ENCODE measurements at places on chromosomes 7 and 10. TPM values are rescaled to one million over a fixed set of nuclear protein-coding genes. Genes with fewer than 3 reads are reported as not detected.

DNA sequence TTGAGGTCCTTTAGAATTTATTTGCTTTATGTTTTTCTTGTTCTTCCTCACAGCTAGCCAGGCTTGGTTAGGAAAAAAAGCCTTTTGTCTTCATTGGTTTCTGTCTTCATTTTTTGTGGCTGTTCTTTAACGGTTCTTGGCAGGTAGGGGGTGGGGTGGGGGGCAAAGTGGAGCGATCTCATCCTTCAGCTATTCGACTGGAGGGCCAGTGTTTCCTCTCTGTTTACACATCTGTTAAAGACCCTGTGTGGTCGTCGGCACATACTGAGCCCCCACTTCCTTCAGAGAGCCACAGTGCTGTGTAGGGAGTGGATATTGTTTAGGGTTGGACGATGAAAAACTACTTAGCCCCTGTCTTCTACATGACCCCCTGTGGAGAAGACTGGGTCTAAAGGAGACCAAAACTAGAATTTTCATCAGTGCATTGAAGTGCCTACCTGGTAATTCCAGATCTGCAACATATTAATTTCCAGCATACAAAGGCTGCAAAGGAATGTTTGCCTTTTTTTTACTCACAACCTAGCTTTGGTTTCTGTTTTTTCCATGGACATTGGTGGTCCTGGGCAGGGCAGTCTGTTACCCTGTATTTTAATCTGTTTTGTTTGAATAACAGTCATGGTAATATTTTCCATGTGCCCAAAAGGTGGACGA, 29.0 kb downstream of the PRPF18 start:
- no peaks in the 10 kb centered on the region for H3K27me3 ChIP-seq
- no peak for DNase-seq
- H3K36me3 ChIP-seq: peaks cover 26% of the 10 kb centered on the region
- H3K4me1 ChIP-seq: no peaks in the 10 kb centered on the region

DNA sequence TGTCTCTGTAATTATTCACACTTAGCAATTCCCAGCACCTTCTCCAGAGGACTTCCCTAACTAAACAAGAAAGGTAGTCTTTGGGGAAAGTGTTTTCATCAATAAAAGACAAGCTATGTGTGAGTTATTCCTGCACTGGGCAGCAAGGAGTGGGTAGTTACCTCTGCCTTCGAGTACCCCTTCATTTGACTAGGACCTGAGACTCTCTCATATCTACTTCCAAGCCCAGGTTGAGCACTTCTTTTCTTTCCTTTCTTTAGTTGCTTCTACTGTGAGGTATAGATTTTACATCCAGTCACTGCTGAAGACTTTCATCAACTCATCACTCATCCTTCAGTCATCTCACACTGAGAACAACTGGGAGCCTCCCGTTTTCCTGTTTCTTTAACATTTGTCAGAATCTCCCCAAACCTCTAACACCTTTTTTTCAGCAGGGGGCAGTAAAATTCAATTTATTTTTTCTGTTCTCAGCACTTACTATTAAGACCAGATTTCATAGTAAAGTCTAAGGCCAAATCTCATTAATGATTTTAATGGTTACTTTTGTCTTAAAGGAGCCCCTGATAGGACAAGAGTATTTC, 80.1 kb upstream of the PRSS1 start:
- no peaks in the 10 kb centered on the region for H3K36me3 ChIP-seq
- H3K27ac ChIP-seq: no peak overlapping the region
- no peak overlapping the region for H3K4me3 ChIP-seq
- no peaks in the 10 kb centered on the region for H3K27me3 ChIP-seq
- no peaks in the 10 kb centered on the region for H3K4me1 ChIP-seq

DNA sequence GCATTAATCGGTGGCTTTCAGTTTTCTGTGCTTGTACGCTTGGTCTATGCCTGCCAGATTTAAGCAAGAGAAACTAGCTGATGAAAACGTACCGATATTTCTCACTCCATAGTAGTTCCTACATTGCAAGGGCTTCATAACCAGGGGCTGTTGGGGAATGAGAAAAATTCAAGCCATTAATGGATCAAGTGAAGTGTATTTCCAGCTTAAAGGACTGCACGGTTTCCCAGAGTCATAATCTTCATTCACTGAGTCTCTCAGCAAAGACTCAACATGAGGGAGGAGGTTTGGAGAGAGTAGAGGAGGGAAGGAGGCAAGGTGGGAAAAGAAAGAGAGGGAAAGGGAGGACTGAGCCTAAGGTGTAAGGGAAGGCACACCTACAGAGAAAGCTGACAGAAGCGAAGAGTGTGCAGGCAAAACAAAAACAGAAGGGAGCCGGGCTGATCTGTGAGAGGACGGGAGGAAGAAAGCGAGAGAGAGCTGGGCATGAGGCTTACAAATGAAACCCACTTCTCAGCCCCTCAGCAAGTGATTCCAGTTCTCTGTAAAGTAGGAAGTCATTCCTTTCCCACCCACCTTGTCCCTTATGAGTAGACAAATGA, 625 bp downstream of the GIMAP2 start:
- peak; percentile 18 for DNase-seq
- H3K27ac ChIP-seq: peak overlapping the region; percentile 47
- H3K4me1 ChIP-seq: no peaks in the 10 kb centered on the region

GRCh38 chr7:12686891-12687717, at the start of gene ARL4A:
TSS of gene ARL4A (plus strand) at chr7:12687633. CDS start at chr7:12688255, 622 bp downstream.
- peak within 1 kb of the TSS; percentile 96 for H3K27ac ChIP-seq
- no peaks in the 10 kb centered on the region for H3K27me3 ChIP-seq
- no peaks in the 10 kb centered on the region for H3K36me3 ChIP-seq
- peak within 1 kb of the TSS; percentile 60 for H3K4me3 ChIP-seq
- DNase-seq: peak; percentile 100
- no peaks in the 10 kb centered on the region for H3K4me1 ChIP-seq

- DNase-seq: peak; percentile 49
- no peaks in the 10 kb centered on the region for H3K36me3 ChIP-seq
- no peaks in the 10 kb centered on the region for H3K4me1 ChIP-seq
- no peaks in the 10 kb centered on the region for H3K27me3 ChIP-seq
- H3K4me3 ChIP-seq: peak overlapping the region; percentile 49
- peak overlapping the region; percentile 73 for H3K27ac ChIP-seq
Observed at GRCh38 chr10:17616403-17617030, 657 bp downstream of the HACD1 start.

DNA sequence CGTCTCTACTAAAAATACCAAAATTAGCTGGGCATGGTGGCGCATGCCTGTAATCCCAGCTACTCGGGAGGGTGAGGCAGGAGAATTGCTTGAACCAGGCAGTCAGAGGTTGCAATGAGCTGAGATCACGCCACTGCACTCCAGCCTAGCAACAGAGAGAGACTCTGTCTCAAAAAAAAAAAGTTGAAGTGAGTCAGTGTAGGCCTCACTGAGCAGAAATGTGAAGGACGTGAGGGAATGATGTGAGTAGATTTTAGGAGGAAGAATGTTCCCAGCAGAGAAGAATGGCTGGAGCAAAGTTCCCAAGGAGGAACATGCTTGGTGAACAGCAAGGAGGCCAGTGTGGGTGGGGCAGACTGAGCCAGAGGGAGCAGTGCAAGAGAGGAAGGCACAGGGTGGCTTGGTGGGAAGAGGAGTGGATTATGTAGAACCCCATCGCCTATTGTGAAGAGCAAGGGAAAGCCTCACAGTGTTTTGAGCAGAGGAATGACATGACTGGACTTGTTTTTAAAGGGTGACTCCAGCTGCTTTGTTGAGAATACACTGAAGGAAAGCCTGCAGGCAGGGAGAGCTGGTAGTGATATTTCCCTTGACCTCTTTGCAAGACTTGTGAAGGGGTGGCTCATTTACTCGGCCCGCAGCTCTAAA, 708.7 kb downstream of the SUGCT start:
- H3K27ac ChIP-seq: no peak overlapping the region
- H3K27me3 ChIP-seq: no peaks in the 10 kb centered on the region
- H3K4me1 ChIP-seq: no peaks in the 10 kb centered on the region

The LIPK gene
- not detected for polyA plus RNA-seq

- H3K4me3 ChIP-seq: no peak overlapping the region
- no peaks in the 10 kb centered on the region for H3K27me3 ChIP-seq
- H3K36me3 ChIP-seq: no peaks in the 10 kb centered on the region
- peaks cover 10% of the 10 kb centered on the region for H3K4me1 ChIP-seq
Observed at GRCh38 chr7:107890493-107890961, 456 bp upstream of the DLD start.

The CALHM3 gene
- polyA plus RNA-seq: not detected

- peaks cover 9% of the 10 kb centered on the region for H3K36me3 ChIP-seq
- DNase-seq: no peak
- no peaks in the 10 kb centered on the region for H3K27me3 ChIP-seq
- H3K27ac ChIP-seq: no peak overlapping the region
- no peak overlapping the region for H3K4me3 ChIP-seq
Observed at GRCh38 chr10:116632596-116633215, 12.0 kb downstream of the PNLIPRP2 start.

DNA sequence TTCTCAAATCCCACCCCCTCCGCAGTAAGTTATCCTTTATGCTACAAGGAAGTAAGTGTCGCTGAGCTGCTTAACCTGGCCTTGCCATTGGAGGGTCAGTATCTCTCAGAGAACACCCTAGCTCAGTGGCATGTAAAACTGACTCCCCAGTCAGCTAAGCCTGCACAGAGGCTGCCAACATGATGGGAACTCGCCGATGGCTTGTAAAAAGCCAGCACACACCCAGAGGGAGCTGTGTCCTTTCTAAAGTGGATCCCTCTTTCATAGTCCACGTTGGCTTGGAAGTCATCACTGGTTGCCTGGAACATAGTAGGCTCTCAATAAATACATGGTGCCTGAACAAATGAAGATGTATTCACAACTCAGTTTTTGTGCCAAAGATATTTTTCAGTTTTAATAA, 249.1 kb upstream of the YAE1 start:
- no peak overlapping the region for H3K27ac ChIP-seq
- no peak for DNase-seq
- H3K4me1 ChIP-seq: no peaks in the 10 kb centered on the region
- H3K36me3 ChIP-seq: no peaks in the 10 kb centered on the region
- H3K4me3 ChIP-seq: no peak overlapping the region
- H3K27me3 ChIP-seq: no peaks in the 10 kb centered on the region

The INMT gene
- 1.1 TPM for polyA plus RNA-seq

The TFR2 gene
- 1.3 TPM for polyA plus RNA-seq

The ELN gene
- 1.3 TPM for polyA plus RNA-seq

DNA sequence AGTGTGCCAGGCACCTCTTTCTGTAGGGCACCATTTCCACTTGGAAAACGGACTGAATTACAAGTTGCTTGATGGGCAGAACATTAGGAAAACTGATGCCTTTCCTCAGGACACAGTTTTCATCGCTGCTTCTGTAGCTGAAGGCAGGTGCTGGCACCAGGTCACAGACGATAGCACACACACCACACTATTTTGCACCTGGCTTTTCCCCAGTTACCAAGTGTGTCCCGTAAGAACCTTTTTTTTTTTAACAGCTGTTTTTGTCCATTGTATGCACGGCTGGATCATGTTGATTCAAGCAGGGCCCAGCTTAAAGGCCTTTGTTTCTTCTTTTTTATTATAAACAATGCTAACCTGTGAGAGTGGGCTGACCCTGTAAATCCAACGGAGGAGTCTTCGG, 1.3 kb upstream of the GET4 start:
- H3K27me3 ChIP-seq: no peaks in the 10 kb centered on the region
- DNase-seq: no peak
- no peak overlapping the region for H3K4me3 ChIP-seq
- no peaks in the 10 kb centered on the region for H3K4me1 ChIP-seq

DNA sequence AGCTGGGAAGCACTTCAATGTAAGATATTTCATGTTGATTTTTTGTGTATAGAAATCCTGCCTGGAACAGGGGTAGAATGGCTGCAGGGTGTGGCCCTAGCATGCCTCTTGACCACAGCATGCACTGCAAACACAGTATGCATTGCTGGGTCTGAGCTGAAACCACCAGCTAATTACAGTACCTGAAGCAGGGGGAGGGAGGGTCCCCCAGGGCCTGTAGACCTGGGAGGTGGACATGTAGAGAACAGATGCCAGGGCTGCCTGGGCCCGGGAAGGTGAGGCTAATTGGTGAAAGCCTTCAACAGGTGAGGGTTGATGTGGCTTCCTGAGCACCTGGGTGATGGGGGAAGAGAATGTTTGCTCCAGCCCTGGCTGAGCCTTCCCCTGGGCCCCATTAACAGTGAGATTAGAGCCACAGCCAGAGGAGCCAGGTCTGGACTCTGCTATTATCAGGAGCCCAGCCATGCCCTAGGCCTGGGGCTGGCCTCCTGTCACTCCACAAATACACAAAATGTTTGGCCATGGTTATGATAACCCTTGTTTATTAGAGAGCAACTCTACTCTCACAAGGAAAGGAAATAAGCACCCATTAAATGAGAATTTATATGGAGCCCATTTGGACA, 83.3 kb downstream of the PLXNA4 start:
- H3K4me1 ChIP-seq: no peaks in the 10 kb centered on the region
- no peaks in the 10 kb centered on the region for H3K27me3 ChIP-seq
- H3K36me3 ChIP-seq: no peaks in the 10 kb centered on the region
- no peak overlapping the region for H3K27ac ChIP-seq

DNA sequence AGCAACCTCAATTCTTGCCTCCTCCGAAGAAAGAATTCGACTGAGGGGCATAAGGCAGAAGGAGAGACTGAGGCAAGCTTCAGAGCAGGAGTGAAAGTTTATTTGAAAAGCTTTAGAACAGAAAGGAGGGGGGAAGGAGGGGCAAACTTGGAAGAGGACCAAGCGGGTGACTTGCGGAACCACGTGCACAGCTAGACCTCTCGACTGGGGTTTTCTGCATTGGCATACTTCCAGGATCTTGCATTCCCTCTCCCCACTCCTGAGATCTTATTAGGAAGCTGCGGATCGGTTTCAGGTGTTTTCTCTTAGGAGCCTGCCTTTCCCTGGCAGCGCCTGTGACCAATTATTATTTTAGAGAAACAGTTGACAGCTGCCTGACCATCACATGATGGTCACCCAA, 20.3 kb upstream of the CPXM2 start:
- no peak overlapping the region for H3K27ac ChIP-seq
- no peaks in the 10 kb centered on the region for H3K4me1 ChIP-seq
- DNase-seq: no peak
- H3K4me3 ChIP-seq: no peak overlapping the region
- no peaks in the 10 kb centered on the region for H3K36me3 ChIP-seq
- peaks cover 3% of the 10 kb centered on the region for H3K27me3 ChIP-seq

DNA sequence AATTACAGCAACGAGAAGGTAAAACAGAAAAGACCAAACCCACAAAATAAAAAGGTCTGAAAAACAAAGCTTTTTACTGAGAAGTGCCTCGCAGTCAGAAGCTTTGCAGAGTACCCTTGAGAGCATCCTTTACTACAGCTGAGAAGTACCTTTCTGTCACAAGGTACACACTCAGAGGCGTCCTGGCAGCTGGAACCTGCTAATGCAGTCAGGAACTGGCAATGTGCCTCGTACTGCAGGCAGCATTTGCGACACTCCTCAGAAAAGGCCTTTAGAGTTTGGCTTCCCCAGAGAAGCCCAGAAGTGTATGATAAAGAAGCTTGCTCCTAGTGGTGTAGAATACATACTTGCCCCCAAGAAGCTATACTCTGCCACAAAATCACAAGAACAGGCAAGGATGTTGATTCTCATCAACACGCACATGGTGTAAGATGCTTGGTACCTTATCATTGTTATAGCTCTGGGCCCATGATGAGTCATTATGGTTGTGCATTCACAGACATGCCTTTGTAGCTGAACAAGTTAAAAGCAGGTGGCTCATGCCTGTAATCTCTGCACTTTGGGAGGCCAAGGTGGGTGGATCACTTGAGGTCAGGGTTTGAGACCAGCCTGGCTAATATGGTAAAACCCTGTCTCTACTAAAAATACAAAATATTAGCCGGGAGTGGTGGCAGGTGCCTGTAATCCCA, 2.0 kb upstream of the GTPBP4 start:
- H3K4me3 ChIP-seq: no peak overlapping the region
- peaks cover 47% of the 10 kb centered on the region for H3K4me1 ChIP-seq
- DNase-seq: peak; percentile 50
- H3K27ac ChIP-seq: peak overlapping the region; percentile 24

All from small intestine (tissue), 16 donors.